ENCODE measurements at places on chromosomes 13 and 19. TPM values are rescaled to one million over a fixed set of nuclear protein-coding genes. Genes with fewer than 3 reads are reported as not detected.

The CLDN10 gene
- total RNA-seq: not detected

GRCh38 chr13:96034662-96035061 lies 18.5 kb downstream of the UGGT2 start:
- no peak for DNase-seq

DNA sequence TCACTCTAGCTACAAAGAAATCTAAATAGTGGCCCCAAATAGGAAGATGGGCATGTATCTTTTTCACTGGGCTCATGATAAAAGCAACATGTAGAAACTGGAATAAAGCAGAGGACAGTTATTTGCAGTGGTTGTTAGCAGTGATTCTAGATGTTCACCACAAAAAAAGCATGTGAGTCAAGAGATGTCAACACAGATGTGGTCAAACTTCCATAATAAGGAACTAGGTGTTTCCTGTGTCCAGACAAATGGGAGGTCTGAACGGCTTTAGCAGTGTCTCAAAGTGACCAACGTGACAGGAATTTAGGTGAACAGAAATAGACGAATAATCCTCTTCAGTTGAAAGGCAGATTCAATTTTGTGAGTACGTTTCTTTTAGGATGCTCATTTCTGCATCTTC lies 162.7 kb downstream of the TBC1D4 start:
- DNase-seq: no peak

- DNase-seq: no peak
Observed at GRCh38 chr19:46806656-46807055, 18.3 kb upstream of the SLC1A5 start.

All from PC-9 (cell line).